ENCODE measurements at places on chromosomes 13 and 19.
A peak's percentile ranks its signal among the peaks of the same experiment; 100 is the strongest.

GRCh38 chr19:16904599-16904998 lies 15.8 kb downstream of the F2RL3 start:
- no peak for DNase-seq

GRCh38 chr13:66951426-66951825 lies 278.7 kb downstream of the PCDH9 start:
- DNase-seq, result no peak

DNA sequence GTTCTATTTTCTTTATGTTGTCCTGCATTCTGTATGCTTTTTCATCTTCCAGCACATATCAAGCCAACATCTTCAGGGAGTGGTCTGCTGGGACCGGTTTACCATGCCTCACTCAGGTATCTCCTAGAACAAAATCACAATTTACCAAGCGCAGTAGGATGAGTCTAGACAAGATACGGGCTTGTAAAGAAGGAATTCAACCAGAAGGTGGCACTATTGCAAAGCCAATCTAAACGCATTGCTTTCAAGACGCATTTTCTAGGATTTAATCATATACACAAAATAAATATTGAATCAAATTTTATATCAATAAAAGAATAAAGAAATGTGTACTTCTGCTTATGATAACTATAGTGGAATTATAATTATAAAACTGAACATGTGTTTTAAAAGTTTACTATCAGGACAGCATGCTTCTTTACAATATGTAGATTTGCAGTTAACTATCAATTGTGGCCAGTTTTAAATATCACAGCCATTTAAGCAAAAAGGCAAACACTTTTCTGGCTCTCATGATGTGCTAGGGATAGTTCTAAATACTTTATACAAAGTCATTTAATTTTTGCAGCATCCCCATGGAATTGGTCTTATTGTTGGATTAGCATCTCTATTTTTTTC lies 16.1 kb upstream of the TPP2 start:
- DNase-seq, result no peak

GRCh38 chr19:1491114-1491848 lies at the start of gene REEP6:
REEP6 (plus strand) TSS chr19:1491181; CDS start chr19:1491270, 89 bp downstream.
- DNase-seq, result no peak

DNA sequence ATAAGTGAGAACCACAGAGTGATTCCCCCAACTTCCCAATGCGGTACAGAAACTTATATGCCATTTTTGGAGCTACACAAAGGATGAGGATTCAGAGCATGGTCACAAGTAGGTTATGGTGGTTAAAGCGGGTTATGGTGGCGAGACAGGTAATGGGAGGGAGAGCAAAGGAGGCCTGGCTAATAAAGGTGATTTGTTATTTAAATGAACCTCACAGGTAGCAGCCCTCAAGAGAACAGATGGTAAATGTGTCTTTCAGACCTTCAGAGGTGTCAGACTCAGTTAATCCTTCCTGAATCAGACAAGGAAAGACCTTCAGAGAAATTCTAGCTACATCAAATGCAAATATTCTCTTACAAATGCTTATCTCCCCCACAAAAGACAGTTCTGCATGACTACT lies 1971.4 kb downstream of the OLFM4 start:
- no peak for DNase-seq

- DNase-seq, result no peak
These were observed 5.2 kb upstream of the KBTBD7 start for GRCh38 chr13:41199526-41199925.

DNA sequence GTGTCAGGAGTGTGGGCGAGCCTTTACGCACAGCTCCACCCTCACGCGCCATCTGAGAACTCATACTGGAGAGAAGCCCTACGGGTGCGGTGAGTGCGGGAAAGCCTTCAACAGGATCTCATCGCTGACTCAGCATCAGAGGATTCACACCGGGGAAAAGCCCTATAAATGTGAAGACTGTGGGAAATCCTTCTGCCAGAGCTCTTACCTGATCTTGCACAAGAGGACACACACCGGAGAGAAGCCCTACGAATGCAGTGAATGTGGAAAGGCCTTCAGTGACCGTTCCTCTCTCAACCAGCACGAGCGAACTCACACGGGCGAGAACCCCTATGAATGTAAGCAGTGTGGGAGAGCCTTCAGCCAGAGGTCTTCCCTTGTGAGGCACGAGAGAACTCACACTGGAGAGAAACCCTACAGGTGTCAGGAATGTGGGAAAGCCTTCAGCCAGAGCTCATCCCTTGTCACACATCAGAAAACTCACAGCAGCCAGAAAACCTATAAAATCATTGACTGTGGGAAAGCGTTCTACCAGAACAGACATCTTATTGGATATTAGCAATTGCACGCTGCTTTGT lies 6.9 kb upstream of the ZNF555 start:
- no peak for DNase-seq

GRCh38 chr19:40322271-40322610 lies 26.0 kb downstream of the C19orf47 start:
- no peak for DNase-seq

- no peak for DNase-seq
These were observed 1.7 kb upstream of the BCAM start for GRCh38 chr19:44807162-44807561.

GRCh38 chr13:83666141-83666540 lies 216.1 kb downstream of the SLITRK1 start:
- no peak for DNase-seq

GRCh38 chr13:79796136-79796535 lies 315.2 kb downstream of the NDFIP2 start:
- DNase-seq, result no peak

- DNase-seq, result no peak
These were observed 11.1 kb downstream of the LMO7 start for GRCh38 chr13:75647126-75647784.

DNA sequence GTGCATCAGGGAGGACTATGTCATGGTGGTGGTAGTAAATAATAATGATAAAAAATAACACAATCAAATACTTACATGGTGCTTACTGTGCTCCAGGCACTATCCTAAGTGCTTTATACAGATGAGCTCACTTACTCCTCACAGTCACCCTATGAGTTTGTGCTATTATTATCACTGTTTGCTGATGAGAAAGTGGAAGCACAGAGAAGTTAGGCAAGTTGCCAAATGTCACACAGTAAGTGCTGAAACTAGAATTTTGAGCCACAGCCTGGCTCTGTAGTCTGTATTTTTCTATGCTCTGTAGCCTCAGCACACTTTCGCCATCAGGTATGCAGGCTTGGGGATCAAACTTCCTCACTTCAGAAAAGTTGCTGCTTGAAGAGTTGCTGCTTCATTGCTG lies 46.6 kb downstream of the HTR2A start:
- peak; percentile 43 for DNase-seq

GRCh38 chr13:93963266-93964145 lies 516.0 kb downstream of the DCT start:
- no peak for DNase-seq

DNA sequence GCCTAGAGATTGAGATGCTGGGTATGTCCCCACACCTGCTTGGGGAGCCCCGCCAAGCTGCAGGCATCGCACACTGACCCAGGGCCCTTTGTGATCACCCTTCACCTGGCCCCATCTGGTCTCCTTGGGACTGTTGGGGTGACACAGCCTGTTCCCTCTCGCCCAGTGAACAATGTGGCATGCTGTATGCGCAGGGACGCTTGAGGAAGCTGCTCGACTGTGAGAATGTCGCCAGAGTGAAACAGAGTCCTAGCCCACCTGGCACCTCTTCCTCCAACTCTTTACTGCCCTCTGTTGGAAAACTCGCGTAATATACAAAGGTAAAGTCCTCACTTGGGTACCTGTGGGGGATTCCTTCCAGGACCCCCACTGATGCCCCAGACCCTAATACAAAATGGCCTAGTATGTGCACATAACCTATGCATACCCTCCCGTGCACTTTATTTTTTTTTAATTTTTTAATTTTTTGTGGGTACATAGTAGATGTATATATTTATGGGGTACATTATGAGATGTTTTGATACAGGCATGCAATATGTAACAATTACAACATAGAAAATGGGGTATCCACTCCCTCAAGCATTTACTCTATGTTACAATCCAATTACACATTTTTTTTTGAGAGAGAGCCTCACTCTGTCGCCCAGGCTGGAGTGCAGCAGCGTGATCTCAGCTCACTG lies 9.0 kb downstream of the BLOC1S3 start:
- DNase-seq, result no peak

DNA sequence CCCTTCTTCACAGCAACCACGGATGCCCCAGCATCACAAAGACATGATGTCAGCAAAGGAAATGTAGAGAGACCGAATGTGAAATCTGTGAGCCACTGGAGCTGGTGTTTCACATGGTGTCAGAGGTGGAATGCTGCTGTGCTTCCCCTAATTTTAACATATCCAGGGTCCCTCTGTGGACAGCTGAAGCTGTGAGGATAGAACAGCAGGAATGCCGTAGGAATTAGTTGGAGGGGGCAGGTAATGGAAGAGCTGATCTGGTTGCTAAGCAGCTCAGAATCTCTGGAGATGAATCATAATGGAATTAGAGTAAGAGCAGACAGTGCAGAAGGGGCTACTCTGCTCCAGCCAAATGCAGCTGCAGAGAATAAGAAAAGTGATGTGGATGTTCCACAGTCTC lies 68.9 kb upstream of the ZNF835 start:
- no peak for DNase-seq
